Fibroblast of lung (primary cell): ENCODE measurements at places on chromosomes 1 and 21. TPM values are rescaled to one million over a fixed set of nuclear protein-coding genes. Genes with fewer than 3 reads are reported as not detected.

Gene PLPP3
- total RNA-seq, result 170 and 343 TPM in 2 replicates

Gene AMY1B
- total RNA-seq, result not detected in 2 replicates

Gene SDF4
- total RNA-seq, result 81.9 and 127 TPM in 2 replicates

Gene CD101
- total RNA-seq, result under 0.01 TPM in 1 of 2 replicates, not detected in the other

DNA sequence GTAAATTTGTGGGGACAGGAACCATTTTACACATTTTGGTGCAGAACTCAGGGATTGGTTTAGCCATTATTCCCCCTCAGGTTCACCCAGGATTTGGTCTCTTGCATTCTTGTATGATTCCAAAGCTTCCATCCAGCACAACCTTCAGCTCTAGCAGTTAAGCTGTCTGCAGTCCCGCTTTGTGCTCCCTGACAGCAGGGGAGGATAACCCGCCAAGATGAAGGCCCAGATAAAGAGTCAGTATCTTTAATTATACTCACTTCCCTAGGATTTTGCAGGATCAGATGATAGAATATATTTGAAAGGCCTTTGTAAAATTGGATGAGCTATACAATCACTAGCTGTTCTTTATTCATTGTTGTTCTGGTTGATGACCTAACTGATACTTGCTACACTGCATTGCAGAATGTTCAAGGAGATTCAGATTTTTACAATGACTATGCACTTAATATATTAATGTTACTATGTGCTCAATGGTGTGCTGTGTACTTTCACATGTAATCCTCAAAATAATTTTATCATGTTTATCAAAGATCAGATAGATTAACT lies 49.8 kb downstream of the SLC16A1 start:
- peaks cover 2% of the 10 kb centered on the region for H3K4me1 ChIP-seq
- H3K27me3 ChIP-seq, result no peaks in the 10 kb centered on the region
- no peak for DNase-seq
- H3K4me3 ChIP-seq, result no peak overlapping the region
- no peaks in the 10 kb centered on the region for H3K36me3 ChIP-seq

DNA sequence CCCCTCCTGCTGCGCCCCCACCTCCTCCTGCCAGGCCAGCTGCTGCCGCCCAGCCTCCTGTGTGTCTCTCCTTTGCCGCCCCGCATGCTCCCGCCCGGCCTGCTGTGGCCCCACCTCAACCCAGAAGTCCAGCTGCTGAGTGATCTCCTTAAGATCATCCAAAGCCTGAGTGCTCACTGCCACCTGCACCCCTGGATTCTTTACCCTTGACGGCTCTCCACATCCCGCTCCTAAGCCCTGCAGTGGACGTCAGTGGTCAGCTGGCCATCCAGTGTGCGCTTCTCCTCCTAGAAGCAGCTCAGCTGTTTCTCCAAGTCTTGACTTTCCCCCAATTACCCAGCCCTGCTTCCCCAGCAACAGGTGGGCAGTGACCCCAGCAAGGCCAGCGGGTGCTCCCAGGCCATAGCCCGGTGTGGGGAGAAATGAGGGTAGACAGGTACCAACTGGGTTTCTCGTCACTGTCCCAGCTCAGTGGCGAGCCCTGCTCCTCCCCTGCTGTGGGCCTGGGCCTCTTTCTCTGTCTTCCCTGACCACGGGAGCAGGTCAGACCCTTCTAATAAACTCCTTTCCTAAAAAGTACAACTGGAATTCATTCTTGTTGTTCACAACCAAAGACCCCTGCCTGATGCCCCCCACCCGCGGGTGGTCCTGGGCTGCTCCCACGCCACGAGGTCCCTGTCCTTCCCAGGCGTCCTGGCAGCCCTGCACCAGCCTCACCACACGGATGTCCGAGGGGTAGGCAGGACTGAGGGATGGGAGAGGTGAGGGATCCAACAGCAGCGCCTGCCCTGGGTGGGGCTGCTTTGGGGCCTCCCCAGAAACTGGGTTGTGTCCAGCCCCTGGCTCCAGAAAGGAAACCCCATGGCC lies 1.4 kb downstream of the KRTAP10-7 start:
- no peaks in the 10 kb centered on the region for H3K27me3 ChIP-seq
- H3K36me3 ChIP-seq, result no peaks in the 10 kb centered on the region
- H3K4me3 ChIP-seq, result no peak overlapping the region

DNA sequence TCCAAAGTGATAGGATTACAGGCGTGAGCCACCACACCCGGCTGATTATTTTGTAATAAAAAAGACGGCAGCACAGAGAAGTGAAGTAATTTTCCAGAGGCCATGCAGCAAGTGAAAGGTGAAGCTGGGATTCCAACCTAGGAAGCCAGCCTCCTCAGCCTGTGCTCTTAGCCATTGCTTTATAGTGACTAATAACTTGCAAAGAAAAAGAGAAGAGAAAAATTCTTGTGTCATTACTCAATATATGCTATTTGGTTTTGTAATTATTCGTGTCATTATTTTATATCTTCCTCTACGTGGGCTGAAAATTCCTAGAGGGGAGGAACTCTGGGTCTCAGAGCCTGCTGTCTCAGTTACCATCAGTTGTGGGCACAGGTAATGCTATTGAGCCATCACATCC lies 1.6 kb upstream of the IER5 start:
- no peak overlapping the region for H3K4me3 ChIP-seq
- peaks cover 7% of the 10 kb centered on the region for H3K4me1 ChIP-seq
- H3K36me3 ChIP-seq, result peaks cover 4% of the 10 kb centered on the region
- DNase-seq, result peak; percentile 63
- H3K27ac ChIP-seq, result peak overlapping the region; percentile 29

DNA sequence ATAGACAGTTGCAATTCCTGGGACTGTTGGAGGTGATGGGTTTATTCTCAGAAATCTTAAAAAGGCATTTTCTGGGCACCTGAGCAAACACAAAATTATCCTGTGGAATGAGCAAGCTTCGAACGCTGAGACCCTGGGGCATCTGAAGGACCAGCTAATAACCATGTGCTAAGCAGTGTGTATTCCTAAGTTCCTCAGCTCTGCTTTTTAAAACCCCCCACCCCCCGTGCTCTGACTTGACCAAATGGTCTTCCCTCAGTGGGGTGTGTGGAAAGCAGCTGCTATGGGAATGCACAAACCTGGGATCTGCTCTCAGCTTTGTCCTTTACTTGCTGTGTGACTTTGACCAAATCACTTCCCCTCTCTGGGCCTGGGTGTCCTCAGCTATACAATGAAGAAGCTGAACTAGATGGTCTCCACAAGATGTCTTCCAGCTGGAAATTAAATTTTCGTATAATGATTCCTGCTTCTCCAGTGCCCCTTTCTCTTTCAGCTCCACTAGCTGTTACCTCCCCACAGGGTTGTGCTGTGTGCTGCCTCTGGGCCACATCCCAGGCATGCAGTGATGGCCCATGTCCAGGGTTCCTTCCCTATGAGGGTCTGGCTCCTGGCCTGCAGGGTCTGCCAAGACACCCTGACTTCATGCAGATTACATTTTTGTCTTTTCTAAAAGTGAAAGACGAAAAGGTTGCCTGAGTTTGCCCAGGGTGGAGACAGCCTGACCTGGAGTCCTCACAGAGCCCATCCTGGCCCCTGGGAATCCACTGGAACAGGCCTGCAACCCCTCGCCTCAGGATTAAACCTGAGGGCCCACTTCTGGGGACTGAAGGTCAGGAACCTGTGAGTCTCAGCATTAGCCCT lies 14.9 kb upstream of the CD247 start:
- DNase-seq, result no peak
- no peaks in the 10 kb centered on the region for H3K36me3 ChIP-seq
- no peak overlapping the region for H3K27ac ChIP-seq
- no peaks in the 10 kb centered on the region for H3K27me3 ChIP-seq
- no peaks in the 10 kb centered on the region for H3K4me1 ChIP-seq
- H3K4me3 ChIP-seq, result no peak overlapping the region

DNA sequence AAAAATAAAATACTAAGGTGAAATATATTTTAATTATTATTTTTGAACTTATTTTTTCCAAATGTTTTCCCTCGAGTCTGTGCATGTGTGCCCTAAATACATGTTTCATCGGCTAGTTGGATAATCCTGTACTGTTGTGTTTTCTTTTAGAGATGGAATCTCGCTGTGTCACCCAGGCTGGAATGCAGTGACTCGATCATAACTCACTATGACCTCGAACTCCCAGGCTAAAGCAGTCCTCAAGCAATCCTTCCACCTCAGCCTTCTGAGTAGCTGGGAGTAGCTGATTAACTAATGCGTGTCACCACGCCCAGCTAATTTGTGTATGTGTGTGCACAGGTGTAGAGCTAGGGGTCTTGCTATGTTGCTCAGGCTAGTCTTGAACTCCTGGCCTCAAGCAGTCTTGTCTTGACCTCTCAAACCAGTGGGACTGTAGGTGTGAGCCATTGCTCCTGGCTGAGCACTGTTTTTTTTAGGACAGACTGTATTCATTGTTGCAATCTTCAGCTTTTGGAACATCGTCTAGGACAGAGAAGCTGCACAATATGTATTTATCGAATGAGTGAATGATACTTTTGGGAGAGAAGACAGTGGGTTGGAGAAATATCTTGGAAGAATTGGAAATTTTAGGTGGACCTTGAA lies 4.8 kb upstream of the TMCO1 start:
- H3K36me3 ChIP-seq, result no peaks in the 10 kb centered on the region
- no peak overlapping the region for H3K27ac ChIP-seq
- H3K27me3 ChIP-seq, result no peaks in the 10 kb centered on the region
- peaks cover 5% of the 10 kb centered on the region for H3K4me1 ChIP-seq
- DNase-seq, result peak; percentile 59
- H3K4me3 ChIP-seq, result no peak overlapping the region

- DNase-seq, result no peak
- no peaks in the 10 kb centered on the region for H3K4me1 ChIP-seq
- H3K27ac ChIP-seq, result no peak overlapping the region
- no peak overlapping the region for H3K4me3 ChIP-seq
- no peaks in the 10 kb centered on the region for H3K36me3 ChIP-seq
Measured at GRCh38 chr1:208820580-208821212, 576.5 kb upstream of the PLXNA2 start.

DNA sequence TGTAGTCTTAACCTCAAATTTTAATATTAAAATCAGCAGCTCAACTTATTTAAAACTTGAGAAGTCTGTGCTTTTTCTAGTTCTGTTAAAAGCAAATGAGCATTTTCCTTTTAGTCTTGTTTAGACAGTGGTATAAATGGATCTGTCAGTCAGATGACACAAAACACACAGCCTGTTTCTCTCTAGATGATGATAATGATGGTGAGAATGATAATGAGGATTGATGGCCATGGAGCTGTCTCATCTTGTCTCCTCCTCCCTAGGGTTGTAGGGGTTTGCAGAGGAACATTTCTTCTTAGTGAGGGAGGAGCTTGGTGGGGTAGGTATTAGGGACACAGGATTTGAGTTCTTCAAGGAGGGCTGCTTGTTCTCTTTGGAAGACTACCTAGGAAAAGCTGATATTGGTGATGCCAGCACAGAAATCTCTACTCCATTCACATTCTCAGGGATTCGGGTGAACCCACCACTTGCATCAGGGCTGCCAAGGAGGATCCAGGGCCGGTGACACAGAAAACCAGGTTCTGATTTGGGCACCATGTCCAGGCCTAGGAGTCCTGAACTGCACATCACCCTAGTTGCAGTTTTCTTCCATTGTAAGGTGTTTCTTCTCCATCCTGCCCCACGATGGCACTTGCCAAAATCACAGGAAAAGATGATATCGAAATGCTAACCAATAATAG lies 147.6 kb downstream of the RHOU start:
- DNase-seq, result no peak
- no peak overlapping the region for H3K27ac ChIP-seq

GRCh38 chr1:40774266-40774998 lies 9.2 kb upstream of the KCNQ4 start:
- H3K4me3 ChIP-seq, result no peak overlapping the region
- peak; percentile 15 for DNase-seq
- peaks cover 2% of the 10 kb centered on the region for H3K36me3 ChIP-seq
- H3K27ac ChIP-seq, result no peak overlapping the region
- H3K4me1 ChIP-seq, result no peaks in the 10 kb centered on the region
- H3K27me3 ChIP-seq, result no peaks in the 10 kb centered on the region

- H3K4me1 ChIP-seq, result no peaks in the 10 kb centered on the region
- H3K4me3 ChIP-seq, result no peak overlapping the region
- H3K27me3 ChIP-seq, result no peaks in the 10 kb centered on the region
- no peak for DNase-seq
- no peak overlapping the region for H3K27ac ChIP-seq
Measured at GRCh38 chr1:112257043-112257835, 138.8 kb upstream of the CTTNBP2NL start.
